ENCODE measurements at places on chromosomes 12 and 14.
A peak's percentile ranks its signal among the peaks of the same experiment; 100 is the strongest.

- DNase-seq = no peak
These were observed 415.9 kb downstream of the BCL11B start for GRCh38 chr14:98855926-98856715.

DNA sequence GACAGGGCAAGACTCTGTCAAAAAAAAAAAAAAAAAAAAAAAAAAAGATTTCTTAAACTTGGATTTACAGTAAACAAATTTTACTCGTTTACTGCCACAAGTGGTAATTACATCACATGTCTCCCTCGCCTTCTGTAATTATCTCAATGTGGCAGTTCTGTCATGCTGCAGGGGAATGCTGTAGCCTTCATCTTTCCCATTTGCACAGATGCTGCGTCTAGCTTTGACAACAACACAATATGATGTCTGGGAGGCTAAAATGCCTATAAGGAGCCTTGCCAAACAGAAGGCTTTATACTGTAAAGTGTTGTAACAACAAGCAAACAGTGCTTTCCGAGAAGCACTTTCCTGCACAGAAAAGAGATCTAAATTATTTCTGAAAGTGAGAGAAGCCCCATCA lies 48.7 kb downstream of the ESR2 start:
- DNase-seq = no peak

DNA sequence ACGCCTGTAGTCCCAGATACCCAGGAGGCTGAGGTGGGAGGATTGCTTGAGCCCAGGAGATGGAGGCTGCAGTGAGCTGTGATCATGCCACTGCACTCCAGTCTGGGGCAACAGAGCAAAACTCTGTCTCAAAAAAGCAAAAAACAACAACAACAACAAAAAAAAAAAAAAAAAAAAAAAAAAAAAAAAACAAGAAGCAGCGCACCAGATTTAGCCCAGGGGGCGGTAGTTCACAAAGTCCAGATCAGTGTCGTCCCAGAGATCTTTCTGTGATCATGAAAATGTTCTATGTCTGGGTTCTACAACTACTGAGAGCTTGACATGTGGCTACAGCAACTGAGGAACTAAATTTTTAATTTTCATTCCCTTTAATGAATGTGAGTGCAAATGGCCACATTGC lies 27.4 kb downstream of the OAS2 start:
- DNase-seq = peak; percentile 15

- DNase-seq = no peak
These were observed 58.2 kb downstream of the LMNTD1 start for GRCh38 chr12:25494926-25495325.

GRCh38 chr12:39912211-39912980 lies 193.5 kb downstream of the SLC2A13 start:
- no peak for DNase-seq
